ENCODE measurements at places on chromosomes 16 and 17.
A peak's percentile ranks its signal among the peaks of the same experiment; 100 is the strongest.

DNA sequence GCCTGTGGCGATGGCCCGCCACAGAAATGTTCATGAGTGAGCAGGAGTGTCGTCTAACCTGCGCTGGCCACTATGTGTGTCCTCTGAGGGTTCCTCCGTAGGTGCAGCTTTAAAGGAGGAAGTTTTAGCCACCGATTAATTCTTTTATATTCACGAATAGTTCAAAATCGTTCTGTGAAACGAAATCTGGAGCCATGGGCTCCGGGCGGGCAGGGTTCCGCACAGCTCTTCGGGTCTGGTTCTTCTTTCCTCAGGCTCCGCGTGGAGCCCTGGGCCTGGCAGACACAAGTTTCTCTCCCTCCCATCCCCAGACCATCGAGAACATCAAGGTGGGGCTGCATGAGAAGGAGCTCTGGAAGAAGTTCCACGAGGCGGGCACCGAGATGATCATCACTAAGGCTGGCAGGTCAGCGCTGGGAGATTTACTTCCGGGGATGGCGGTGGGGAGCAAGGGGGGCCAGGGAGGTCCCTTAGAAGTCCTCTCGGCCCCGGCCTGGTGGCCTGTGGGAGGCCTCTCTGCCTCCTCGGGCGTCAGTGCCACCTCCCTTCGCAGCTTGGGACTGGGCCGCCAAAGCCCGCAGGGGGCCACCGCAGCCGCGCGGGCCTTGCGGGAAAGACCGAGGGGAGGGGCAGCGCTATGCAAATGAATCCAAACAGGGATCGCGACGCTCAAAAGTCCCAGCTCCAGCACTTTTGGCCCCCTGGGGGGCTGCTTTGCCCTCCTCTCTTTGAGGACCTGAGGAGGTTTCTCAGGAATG, 5.2 kb downstream of the TBX4 start:
- DNase-seq: no peak

- DNase-seq: no peak
Observed at GRCh38 chr17:80212962-80213642, 7.0 kb downstream of the SGSH start.

DNA sequence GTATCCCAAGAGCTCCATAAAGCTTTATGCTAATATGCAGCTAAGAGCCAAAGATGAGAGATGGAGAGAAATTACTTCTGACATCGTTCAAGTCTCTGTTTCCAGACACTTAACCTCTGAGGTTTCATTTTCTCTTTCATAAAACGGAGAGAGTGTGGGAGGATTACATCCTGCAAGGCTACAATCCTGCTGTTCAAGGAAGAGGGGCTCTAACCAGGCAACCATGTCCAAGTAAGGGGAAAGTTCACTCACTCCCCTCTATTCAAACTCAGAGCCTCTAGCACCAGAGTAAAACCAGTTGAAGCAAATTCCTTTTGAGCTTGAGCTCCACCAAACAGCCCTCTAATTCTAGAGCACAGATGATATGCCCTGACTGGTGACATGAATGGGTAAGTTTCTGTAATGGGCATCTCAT, 397.4 kb downstream of the NPIPA8 start:
- DNase-seq: no peak

GRCh38 chr17:4584101-4584916, at the start of gene SMTNL2:
Gene SMTNL2 (plus strand): TSS chr17:4584529. CDS start chr17:4584606, 77 bp downstream.
- DNase-seq: no peak

GRCh38 chr17:79482727-79483521, 127.9 kb downstream of the RBFOX3 start:
- DNase-seq: no peak

DNA sequence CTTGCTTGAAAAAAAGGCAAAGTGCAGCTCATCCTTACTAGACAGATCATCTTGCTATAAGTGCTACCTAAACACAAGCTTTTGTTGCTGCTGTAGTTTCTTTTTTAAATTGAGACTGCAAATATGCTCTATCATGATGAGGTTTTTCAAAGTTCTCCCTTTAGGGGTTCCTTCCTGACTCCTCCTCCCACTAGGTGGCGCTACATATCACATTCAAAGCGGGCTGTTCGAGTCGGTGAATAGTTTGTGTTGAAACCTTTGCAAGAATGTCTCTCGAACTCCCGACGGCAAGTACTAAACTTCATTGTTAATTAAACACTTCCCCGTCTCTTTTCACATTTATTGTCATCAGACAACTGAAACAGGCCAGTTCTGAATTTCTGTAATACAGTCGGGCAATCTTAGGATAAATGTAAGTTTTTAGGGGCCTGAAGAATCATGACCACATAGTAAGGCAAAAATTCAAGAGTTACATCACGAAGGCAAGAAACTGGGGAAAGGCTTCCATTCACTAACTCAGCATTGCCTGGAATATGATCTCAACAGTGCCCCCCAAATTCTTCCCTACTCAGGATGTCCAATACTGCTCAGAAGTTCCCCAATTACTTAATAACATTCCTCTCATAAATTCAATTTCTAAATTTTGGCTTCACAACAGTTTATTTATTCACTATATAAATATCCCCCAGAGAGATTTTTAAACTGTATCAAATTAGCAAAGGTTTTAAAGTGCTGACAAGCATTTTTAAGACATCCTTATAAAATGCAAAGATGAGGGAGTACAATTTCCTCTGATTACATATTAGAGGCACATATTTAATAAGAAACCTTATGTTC, 6.7 kb downstream of the HS3ST3A1 start:
- peak; percentile 82 for DNase-seq

DNA sequence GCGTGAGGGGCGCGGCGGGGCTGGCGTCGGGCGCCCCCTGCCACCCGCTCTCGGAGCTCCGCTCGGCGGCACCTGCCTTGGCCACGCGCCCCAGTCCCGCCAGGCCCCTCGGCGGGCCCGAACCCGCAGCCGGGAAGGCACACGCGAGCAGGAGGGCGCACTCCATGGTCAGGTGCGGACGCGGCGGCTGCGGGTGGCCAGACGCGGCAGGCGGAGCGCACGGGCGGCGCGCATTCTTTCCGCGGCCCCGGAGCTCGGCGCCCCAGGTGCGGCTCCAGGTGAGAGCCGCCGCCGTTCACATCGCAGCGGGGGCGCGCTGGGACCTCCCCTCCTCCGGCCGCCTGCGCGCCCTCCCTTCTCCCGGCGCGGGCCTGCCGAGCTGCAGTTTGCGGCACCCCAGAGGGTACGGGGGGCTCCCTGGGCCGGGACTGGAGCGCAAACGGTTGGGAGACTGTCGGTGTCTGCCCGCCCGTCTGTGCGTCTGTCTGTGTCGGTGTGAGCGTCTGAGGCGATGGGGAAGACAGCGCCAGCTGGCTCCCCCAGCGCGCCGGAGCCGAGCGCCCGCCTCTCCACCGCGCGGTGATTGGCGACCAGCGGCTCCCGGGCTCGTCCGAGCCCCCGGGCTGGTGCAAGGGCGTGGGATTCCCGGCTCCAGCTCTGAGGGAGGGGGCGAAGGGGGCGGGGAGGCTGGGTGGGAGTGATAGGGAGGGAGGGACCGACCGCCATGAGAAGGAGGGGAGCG, at the start of gene ADAMTS18:
TSS of gene ADAMTS18 (minus strand) at position 505 of the 742 bp plus-strand sequence. CDS start at position 166, 339 bp downstream.
- no peak for DNase-seq

DNA sequence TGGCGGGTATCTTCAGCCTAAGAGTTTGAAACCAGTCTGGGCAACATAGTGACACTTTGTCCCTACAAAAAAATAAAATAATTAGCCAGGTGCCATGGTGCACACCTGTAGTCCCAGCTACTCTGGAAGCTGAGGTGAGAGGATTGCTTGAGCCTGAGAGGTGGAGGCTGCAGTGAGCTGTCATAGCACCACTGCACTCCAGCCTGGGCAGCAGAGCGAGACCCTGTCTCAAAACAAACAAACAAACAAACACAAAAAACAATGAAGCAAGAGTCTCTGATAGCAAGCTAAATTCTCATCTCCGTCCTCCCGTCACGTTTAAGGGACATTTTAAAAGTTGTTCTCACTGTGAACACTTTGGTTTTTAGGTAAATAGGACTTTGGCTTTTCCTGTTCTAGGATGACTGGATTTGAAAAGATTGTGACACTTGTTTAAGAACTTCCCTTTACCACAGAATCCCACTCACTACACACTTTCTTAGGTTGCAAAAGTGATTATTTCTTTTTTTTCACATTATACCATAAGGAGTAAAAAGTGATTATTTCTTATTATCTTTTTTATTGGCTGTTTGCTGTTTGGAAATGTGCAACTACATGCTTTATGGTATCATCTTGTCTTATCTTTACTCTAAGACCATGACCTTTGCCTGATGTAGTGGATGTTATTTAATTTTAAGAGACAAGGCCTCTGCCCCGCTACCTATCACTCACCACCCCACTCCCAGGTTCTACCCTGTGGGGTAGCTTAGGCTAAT, 4.4 kb upstream of the ERN1 start:
- no peak for DNase-seq

DNA sequence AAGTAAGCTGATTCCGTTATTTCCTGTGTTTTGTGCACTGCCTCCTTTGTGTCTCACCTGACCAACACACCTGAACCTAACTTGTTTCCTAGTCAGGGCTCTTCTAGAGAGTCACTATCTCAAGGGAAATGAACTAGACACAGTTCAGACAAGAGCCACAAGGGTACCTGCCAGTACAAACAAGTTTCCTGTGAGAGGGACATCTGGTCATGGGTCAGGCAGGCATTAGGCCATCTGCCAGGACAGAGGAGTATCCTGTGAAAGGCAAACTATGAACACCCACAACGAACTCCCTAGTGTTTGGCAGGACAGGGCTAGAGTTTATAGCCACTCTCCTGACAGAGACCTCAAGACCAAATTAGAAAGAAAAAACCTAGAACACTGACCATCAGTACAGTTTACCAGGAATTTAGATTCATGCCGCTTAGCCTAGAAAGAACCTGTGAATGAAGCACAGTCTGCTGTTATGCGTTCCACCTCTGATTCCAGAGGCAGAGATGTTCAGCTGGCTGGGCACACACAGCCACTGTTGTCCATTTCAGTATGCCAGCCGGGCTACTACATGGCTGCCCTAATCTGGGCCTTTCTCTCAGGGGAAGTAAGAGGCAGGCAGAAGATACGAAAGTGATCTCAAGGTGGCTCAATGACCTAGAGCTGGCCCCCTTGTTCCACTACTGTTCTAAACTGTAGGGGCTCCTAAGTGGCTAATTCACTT, 20.7 kb upstream of the GLG1 start:
- DNase-seq: no peak

DNA sequence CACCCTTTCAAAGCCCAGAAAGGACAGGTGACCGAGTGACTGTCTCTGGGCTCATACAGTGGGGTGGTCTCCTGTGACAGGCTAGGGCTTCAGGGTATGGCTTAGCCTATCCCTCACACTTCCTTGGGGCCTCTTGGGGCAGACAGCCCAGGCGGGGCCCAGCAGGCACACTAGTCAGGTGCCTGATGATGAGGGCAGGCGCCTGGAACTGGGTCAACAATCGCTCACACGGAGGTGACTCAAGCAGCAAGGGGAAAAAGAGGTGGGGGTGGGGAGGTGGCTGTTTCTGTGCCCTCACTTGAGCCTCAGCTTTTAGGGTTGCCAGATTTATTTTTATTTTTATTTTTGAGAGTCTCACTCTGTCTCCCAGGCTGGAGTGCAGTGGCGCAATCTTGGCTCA, 6.4 kb upstream of the GRN start:
- no peak for DNase-seq
